NCI-H2081 treated with DMSO at 0.1 percent for 48 hours (cell line): ENCODE measurements at places on chromosomes 3 and 15.

GRCh38 chr15:29674661-29675533, 147.4 kb downstream of the TJP1 start:
- no peak for DNase-seq

DNA sequence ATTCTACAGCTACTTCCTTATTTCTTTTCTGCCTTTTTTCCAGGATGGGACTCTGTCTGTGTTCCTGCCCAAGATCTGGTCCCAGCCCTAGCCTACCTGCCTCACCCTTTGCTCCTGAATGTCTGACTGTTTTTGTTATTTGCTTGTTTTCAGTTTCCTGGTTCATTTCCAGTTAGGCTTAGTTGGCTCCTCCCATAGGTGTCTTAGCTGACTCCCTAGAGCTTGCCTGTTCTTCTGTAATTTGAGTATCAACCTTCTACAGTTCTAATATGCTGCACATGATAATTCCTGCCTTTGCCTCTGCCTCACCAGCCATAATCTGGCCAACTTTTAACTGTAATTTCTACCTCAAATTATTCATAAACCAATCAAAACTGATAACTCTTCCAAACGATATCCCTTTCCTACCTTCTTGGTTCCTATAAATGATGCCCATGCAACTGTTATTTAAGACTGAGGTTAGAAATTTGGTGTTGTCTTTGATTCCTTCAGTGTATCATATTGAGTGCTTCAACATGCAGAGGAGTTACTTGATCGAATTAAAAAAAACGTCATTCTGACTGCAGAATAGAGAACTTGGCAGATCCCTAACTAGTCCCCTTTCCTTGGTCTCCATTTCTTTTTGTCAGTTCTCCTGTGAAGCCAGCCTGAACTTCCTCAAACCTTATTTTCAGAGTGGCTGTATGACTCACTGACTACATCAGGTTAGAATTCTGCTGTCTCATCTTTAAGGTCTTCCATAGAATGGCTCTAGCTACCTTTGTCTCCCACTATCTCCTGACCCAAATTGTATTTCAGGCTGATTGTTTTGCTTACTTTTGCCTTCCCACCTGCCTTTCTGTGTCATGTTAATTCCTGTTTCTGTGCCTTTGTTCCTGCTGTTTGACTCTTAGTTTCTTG, 8.4 kb downstream of the GOLM2 start:
- DNase-seq: no peak

GRCh38 chr15:51088585-51088984, 6.1 kb downstream of the TNFAIP8L3 start:
- no peak for DNase-seq

DNA sequence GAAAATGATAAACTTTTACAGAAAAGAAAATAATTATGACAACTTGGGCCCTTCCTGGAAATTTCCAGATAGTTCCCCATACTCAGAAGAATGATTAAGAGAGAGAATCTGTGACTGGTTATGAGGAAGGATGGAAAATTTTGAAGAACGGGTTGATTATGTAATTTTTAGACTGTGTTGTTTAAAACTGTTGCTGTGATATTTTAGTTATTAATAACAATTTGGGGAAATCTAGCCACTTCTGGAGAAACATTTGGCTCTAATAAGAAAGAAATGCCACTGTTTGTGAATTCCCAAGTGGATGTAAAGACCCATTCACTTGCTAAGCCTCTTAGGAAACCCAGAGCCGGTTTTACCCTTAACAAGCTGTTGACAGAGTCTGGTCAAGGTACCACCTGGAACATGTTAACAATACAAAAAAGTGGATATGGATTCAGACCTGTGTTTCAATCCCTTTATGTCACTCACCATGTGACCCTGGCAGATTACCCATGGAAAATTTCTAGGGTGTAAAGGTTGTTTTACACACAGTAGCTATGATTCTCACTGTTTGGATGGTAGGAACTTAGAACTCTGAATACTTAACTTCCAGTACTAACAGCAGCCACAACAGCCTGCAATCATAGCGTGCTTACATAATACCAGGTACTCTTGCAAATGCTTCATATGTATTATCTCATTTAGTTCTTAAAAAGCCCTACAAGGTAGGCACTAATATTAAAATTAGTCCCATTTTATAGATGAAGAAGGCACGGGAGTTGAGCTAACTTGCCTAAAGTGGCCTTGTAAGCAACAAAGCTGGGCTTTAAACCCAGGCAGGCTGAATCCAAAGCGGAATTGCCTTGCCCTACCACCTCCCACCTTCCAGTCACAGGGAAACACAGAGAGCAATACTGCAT, 32.0 kb downstream of the ZBTB38 start:
- DNase-seq: no peak

- no peak for DNase-seq
Measured at GRCh38 chr15:61182946-61183345, 46.2 kb downstream of the RORA start.

DNA sequence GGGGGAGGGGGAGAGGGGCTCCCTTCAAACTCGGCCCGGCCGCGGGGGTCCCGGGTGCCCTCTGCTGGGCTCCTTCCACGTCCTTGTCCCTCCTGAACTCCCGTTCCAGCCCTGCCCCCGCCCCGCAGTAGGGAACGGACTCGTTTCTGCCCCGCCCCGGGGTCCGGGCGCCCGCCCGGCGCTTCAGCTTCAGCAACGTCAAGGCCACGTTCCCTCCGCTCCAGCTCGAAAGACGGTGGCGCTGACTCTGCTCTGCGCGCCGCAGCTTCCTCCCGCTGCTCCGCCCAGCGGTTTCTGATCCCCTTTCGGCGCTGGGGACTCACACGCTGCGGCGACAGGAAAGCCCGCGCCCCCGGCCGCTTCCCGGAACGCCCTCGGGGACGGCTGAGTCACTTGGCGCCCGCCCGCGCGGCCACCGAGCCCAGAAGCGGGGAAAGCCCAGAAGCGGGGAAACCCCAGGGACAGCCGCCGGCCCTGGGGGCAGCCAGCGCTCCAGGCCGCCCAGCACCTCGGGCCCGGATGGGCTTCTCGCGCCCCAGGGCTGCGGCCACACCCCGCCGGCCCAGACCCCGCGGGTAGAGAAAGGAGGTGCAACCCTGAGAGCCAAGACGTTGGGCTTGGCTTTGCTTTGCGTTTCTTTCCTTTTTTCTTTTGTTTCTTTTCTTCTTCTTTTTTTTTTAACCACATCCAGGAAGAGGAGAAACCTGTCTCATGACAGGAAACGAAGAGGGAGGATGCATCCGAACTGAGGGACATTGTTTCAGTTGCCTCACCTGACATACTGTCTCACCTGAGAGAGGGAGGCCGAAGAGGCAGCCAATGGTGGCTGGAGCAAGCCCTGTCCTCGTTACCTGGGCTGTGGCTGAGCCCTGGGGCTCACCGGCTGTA, 28.9 kb downstream of the ARHGAP31 start:
- peak; percentile 2 for DNase-seq

- DNase-seq: no peak
Measured at GRCh38 chr3:37291275-37291700, 116.9 kb upstream of the LRRFIP2 start.

GRCh38 chr3:146154316-146154715, 6.7 kb downstream of the PLOD2 start:
- DNase-seq: no peak
